ENCODE measurements at places on chromosomes 3 and 15.

DNA sequence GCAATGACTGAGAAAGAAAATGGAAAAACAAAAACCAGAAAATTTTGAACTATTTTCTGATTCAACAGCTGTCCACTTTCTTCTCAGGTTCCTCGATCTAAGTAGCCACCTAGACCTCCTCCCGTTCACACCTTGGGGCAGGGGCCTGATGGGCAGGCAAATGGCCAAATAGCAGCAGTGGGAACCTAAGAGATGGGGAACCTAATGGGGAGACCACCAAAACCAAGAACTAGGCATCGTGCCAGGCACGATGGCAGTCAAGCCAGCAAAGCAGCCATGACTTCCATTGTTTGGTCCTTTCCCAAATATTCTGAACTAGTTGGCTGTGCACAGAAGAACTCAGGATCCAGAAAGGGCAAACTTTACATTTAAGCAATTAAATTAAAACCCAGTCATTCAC, 57.1 kb downstream of the CAPN7 start:
- DNase-seq = no peak

- no peak for DNase-seq
Observed at GRCh38 chr3:51336261-51336660, 48.8 kb upstream of the MANF start.

DNA sequence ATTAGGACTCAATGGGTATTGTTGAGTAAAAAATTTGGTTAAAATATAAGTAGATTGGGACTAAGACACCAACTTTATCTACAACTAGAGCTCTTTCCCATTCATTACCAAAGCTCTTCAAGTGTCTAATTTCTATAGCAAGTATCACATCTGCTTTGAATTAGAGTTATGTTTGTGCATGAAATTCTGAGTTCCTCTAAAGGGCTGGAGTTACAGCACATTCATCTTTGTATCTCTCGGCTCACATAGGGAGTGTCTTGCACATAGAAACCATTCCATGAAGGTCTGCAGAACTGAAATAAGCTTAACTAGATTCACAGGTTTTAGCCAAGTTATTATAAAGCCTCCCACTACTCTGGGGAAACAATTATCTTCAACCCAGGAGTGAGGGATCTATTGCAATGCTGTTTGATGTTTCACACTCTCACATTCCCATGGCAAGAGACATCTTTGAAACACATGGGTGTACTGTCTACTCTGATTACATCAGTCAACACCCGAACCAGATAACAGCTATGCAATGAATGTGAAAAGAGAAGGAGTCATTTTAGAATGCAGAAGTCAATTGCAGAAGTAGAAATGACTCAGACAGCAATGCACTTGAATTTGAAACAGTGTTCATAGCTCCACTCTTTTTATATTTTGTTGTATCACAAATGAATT, 93.1 kb upstream of the KBTBD8 start:
- DNase-seq = no peak

DNA sequence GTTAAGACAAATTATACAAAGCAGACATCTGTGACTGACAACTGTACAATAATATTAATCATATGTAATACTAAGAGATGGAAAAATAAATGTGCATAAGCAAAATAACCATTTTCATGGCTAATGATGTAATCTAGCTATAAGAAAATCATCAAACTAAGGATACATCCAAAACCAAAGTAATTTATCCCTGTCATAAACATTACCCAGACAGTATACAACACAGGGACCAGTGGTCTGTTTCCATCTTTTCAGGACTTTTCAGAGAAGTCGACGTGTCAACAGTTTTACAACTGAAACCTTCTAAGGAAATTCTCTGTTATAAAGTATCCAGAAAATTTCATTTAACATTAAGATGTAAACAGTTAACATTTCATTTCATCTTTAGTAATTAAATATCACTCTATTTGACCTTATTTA, 11.0 kb downstream of the THBS1 start:
- no peak for DNase-seq

DNA sequence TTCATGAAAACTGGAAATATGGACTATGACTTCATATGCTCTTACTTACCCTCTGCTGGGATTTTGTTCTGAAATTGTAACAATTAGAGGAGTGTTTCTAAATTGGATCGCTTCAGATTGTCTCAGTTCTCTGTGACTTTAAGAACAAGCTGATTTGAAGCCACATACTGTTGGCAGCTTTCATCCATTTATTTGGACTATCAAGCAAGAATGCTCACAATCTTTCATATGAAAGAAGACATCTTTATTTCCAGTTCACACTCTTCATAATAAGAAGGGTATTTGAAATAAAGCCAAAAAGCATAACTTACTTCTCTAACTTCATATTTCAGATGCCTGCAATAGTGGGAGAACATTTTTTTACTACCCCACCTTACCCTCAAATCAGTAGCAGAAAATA, 491.6 kb upstream of the TPRG1 start:
- DNase-seq = peak; percentile 16
